ENCODE measurements at places on chromosomes 16 and 17.

- DNase-seq, result no peak
Observed at GRCh38 chr16:63606778-63607177, 1515.1 kb downstream of the CDH11 start.

DNA sequence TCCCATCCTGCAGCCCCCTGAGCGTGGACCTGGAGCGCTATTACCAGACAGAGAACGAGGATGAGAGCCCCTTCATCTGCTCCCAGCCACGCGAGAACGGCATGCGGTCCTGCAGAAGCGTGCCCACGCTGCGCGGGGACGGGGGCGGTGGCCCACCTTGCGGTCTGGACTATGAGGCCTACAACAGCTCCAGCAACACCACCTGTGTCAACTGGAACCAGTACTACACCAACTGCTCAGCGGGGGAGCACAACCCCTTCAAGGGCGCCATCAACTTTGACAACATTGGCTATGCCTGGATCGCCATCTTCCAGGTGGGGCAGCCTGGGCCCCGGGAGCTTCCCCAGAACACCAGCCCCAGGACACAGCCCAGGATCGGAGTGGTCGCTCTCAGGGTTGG, 12.0 kb downstream of the CACNA1G start:
- no peak for DNase-seq

DNA sequence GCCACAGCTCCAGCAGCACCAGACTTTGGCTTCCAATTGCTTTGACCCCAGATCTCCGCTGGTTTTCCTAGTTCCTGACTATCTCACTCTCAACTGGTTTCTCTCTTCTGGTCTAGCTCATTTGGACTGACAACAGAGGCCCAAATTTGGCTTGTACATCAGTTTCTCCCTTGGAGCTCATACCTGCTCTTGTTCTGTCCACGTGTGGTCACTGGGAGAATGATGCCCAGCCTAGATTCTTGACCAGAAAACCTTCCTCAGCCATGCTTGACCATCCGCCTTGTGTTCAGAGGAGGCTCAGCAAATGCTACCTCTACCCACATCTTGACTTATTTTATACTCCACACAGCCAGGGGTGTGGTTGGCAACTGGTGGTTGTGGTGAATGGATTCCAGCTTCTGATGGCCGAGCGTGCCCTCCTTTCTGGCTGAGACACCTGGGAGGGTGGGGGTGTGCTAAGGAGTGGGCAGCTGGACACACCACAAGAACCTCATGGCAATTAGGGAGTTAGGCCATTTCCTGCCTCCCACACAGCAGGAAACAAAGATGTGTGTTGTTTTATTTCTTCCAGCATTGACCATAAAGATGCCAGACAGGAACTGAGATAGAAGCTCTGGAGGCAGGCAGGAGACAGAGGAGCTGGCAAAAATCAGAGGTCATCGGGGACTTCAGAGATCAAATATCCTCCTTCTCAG, 93.8 kb upstream of the FAM20A start:
- DNase-seq, result no peak

DNA sequence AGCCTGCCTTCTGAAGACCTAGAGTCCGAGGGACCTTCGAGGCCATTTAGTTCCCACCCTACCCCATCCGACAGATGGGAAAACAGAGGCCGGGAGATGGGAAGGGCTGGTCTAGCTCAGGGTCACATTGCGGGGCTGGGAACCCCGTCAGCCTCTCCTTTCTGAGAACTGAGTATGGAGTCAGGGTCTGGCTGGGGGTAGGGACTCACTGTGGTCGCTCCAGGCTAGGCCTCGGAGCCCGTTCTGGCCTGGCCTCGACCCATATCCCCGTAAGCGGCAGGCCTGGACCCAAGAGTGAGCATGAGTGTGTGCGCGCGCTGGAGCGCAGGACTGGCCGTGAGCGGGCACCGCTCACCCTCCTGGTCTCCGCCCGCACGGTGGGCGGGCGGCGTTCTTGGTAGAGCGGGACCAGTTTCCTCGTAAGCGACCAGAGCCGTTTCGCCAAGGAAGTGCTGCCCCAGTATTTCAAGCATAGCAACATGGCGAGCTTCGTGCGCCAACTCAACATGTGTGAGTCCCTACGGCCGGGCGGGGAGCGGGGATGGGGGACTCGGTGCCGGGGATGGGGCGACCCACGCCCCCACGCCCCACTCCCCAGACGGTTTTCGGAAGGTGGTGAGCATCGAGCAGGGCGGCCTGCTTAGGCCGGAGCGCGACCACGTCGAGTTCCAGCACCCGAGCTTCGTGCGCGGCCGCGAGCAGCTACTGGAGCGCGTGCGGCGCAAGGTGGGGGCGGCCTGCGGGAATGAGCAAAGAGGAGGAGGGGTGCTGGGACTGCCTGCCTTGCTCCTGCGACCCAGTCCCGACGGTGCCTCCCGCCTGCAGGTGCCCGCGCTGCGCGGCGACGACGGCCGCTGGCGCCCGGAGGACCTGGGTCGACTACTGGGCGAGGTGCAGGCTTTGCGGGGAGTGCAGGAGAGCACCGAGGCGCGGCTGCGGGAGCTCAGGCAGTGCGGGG, 855 bp downstream of the HSF4 start:
- no peak for DNase-seq

DNA sequence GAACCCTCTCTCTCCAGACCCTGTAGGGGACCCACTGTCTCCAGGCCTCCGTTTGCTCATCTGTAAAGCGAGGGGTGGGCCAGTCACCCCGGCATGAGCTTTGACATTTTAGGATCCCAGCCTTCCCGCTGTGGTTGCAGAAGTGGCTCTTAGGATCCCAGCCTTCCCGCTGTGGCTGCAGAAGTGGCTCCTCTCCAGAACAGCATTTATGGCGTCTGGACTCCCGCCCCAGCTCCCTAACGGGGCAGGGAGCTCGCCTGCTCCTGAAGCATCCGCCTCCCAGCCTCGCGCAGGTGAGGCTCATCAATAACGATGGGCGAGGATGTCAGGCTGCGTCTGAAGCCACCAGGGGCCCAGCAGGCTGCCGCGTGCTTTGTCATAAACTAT, 222.3 kb upstream of the TNRC6C start:
- peak; percentile 90 for DNase-seq

DNA sequence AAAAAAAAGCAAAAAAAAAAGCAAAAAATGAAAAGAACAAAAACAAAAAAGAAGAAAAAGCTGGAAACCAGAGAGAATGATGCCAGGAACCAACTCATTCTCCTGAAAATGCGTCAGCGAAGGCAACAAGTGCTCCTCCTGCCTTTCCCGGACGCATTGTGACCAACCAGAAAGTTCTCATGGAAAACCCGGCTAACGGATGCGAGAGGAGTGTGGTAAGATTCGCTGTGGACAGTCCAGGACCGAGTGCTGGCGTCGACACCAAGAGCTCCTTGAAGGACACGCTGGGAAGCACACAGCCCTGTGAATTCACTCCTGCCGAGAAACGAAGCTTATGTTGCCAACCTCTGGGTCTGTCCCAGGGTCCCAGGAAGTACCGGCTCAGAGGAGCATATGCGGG, 43.4 kb downstream of the METRNL start:
- DNase-seq, result no peak

- DNase-seq, result peak; percentile 10
Observed at GRCh38 chr17:74862108-74862901, 2.6 kb upstream of the GRIN2C start.

DNA sequence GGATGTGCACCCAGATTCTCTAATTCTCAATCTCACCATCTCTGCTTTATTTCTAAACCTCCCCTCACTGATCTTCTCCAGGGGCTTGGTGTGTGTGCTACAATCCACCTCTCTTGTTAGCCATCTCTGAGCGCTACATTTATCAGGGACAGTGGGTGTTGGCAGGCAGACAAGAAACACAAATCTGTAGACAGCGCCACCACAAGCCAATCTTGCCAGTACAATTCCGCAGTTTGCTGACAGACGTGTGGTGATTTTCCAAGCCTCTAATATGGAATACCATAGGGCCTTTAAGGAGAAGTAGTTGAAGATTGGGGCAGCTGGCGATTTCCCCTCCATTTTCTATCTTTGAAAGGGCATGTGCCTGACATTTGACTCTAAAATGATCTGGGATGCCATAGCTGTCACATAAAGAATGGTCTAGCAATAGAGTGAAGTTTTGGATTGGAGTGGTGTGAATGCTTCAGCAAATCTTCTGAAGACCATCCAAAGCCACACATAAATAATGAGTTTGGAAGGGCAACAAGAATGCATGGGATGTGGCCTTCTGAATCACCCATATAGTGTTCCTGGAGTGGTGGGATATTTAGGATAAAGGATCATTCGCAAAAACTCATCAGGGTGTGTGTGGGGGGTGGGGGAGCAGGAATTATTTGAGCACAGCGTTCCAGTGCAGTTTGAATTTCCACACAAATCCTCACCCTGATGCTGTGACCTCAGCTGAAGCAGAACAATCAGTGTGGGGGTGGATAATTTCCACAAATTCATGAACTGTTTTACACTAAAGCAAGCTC, 12.0 kb upstream of the ANKFN1 start:
- DNase-seq, result no peak

- no peak for DNase-seq
Observed at GRCh38 chr16:23504453-23505179, 5.7 kb downstream of the GGA2 start.

DNA sequence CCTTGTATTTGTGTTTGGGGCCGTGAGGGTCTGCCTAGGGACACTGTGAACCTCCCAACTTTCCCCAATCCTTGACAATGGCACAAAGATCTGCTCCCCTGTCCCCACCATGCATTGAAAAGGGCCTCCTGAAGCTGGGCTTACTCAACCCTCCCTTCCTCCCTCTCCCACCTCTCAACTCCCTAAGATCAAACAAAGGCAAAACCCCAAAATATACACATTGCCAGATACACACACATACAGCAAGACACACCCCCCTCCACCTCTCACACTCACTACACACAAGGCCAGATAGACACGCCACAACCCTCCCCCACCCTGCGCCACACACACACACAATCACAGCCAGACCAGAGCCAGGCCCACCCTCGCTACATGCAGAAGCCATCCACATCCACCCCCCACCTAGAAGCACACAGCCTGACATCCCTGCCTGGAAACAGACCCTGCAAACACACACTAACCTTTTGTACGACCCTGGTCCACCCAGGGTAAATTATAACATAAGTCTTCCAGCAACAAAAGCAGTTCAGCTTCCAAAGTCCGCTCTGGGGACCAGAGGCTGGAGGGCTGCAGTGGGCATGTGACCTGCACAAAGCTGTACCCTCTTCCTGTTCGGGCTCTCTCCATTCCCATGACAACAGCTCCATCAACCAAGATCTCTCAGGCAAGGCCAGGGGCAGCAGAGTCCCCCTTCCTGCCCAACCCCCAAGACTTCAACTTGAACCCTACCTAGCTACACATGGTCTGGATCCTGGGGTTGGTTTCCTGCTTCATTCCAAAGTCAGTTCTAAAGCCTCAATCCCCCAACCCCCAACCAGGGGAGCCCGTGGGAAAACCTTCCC, 1.9 kb downstream of the PCGF2 start:
- no peak for DNase-seq

GRCh38 chr17:60817192-60817591, 139.5 kb downstream of the BCAS3 start:
- no peak for DNase-seq

GRCh38 chr17:34130544-34130943, 124.5 kb upstream of the CCL2 start:
- DNase-seq, result no peak

- DNase-seq, result no peak
Observed at GRCh38 chr17:16434662-16435061, 19.3 kb downstream of the TRPV2 start.

DNA sequence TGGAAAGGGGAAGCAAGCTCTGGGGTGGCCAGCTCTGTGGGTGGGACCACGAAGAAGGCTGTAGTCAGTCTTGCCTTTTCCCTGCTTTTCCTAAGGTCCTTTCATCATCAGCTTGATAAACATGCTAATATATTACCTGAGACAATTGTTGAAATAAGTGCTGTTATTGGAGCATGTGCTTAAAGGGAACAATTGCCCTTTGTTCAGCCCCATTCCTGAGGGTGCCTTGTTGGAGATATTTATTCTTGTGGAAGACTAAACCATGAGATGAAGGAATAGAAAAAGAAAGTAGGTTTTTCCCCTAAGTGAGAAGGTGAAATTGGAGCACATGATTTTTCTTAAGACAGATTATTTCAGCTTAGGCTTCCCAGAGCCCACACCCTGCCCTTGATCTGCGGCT, 7.8 kb downstream of the TMEM98 start:
- DNase-seq, result no peak

DNA sequence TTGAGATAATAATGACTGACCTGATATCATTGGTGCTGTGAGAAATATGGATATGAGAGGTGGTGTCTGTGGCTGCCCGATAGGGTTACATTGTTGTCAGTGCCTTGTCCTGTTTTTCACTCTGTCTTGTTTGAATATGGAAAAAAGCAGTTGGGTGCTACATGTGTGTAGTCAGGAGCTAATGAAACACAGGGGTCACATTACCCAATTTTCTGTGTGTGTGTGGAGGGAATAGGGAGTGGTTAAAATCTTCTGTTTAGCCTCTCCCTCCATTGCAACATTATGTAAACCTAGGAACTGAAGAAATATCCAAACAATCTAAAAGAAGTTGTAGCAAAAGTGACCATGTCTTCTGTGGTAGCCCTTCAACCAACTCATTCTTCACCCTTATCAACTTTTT, 527.7 kb upstream of the SOX9 start:
- no peak for DNase-seq

DNA sequence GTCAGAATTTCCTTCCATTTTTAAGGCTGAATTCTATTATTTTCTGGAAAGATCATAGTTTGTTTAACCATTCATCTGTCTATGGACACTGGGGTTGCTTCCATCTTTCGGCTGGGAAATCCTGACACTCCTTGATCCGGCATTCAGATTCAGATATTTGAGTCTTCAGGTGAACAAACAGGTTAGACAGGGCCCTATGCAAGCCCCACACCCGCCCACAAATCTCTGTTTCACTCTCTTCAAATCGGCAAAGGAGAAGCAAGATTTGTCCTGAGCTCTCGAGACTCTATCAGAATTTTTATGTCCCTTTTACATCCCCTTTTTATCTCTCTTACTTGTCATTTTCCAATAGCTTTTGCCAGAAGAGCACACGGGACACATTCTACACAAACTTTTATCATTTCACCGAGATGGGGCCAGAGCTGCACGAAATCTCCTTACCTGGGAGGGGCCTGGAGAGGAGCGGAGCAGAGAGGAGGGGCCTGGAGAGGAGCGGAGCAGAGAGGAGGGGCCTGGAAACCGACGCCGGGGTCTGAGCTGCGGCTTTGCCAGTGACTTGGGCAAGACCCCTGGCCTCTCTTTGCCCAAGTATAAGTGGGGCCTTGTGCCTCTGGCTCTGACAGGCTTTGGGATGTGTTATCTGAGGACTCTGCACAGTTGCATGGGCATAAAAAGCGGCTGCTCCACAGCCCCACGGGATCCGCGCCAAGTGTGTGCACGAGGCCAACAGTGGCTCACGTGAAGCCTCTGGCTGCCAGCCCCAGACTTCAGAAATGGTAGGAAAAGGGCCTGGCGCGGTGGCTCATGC, 54.3 kb upstream of the RBFOX3 start:
- DNase-seq, result peak; percentile 79

- DNase-seq, result no peak
Observed at GRCh38 chr16:21037736-21038135, 112.9 kb downstream of the DNAH3 start.

GRCh38 chr16:17104654-17105053, 366.1 kb downstream of the XYLT1 start:
- no peak for DNase-seq

Data from NCI-H1092 treated with DMSO at 0.1 percent for 48 hours (cell line).